ENCODE measurements at places on chromosomes 12 and 14.

DNA sequence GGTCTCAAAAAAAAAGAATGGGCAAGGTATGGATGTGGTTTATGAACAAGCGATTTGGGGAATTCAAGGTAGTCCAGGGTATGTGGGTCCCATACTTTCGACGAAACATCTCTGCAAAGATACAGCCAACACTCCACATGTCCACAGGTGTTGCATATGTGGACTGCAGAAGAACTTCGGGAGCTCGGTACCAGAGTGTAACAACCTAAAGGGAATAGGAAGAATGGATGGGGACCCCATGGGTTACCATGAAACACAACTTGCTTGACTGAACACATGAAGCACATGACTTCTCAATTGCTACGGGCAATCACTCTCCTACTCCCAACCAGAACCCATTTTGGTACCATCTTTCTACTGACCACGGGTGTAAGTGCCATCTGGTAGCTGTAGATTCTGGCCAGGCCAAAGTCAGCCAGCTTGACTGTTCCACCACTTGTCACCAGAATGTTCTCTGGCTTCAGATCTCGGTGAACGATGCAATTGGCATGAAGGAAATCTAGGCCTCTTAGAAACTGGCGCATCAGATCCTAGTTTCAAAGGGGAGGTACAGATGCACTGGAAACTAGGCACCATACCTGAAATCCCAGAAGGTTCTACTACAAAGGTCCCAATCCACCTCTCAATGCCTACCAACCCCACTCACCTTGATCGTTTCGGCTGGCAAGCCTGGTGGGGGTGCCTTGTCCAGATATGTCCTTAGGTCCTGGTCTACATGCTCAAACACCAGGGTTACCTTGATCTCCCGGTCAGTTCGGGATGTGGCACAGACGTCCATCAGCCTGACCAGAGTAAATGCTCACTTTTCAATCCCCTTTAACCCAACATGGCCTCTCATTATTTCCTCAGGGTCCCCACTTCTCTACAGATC is 1.3 kb downstream of the CDK4 start:
- DNase-seq: no peak

- no peak for DNase-seq
Observed at GRCh38 chr12:45828402-45828801, 98.9 kb downstream of the ARID2 start.

DNA sequence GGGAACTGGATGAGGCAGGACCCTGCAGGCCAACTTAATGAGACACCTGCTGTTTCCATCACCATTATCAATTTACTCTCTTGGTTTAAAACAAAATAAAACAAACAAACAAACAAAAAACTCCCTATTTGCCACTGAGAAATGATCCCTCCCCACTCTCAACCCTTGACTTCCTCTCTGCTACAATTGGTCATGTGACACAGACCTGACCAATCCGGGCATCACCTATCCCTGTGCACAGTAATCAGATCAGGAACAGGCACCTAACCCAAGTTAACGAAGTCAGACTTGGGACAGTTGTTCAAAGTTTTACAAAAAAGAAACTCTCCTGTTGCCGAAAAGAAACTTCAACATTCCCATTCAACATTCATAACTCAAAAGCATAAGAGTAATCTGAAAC is 58.4 kb downstream of the NELL2 start:
- DNase-seq: no peak

GRCh38 chr12:19209661-19210060 is 80.1 kb downstream of the PLEKHA5 start:
- no peak for DNase-seq

- DNase-seq: no peak
Observed at GRCh38 chr12:71242511-71242910, 84.7 kb upstream of the TSPAN8 start.

GRCh38 chr14:65302571-65303189 is 109.8 kb upstream of the FUT8 start:
- DNase-seq: peak; percentile 83

- peak; percentile 49 for DNase-seq
Observed at GRCh38 chr12:124347805-124348658, 53.1 kb downstream of the RFLNA start.

- DNase-seq: no peak
Observed at GRCh38 chr12:116427200-116427930, 131.8 kb upstream of the MAP1LC3B2 start.

- DNase-seq: peak; percentile 21
Observed at GRCh38 chr12:116881325-116881876, at the start of gene HRK. TSS of gene HRK (minus strand) at chr12:116881441. CDS start at chr12:116881307, 134 bp downstream.

- DNase-seq: no peak
Observed at GRCh38 chr12:85017133-85017532, 18.9 kb downstream of the TSPAN19 start.

- DNase-seq: no peak
Observed at GRCh38 chr12:92437452-92437851, 265.3 kb upstream of the PLEKHG7 start.

GRCh38 chr12:13784504-13784903 is 196.9 kb downstream of the GRIN2B start:
- no peak for DNase-seq

- DNase-seq: no peak
Observed at GRCh38 chr12:27651201-27651600, 45.0 kb upstream of the REP15 start.

- DNase-seq: no peak
Observed at GRCh38 chr14:32941668-32942065, 3.0 kb downstream of the NPAS3 start.

DNA sequence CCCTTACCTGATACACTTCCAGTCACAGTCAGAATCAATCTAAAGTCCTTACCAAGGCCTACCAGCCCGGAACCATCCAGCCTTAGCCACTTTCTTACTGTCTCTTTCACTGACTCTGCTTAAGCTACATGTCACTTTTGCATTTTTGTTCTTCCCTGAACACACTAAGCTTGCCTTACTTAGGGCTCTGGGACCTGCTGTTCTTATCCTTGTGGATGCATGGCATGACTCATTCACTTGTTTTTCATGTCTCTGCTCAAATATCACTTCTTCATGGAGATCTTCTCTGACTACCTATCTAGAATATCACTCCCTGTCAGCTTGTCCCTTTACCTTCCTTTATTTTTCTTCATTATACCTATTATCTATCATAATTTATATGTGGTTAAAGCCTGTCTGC is 65.6 kb upstream of the ZDHHC17 start:
- no peak for DNase-seq

- DNase-seq: no peak
Observed at GRCh38 chr14:96114002-96114401, 74.8 kb downstream of the C14orf132 start.

GRCh38 chr12:95693689-95694088 is 96.9 kb downstream of the NTN4 start:
- no peak for DNase-seq

GRCh38 chr14:97477353-97477752 is 680.2 kb downstream of the VRK1 start:
- no peak for DNase-seq

DNA sequence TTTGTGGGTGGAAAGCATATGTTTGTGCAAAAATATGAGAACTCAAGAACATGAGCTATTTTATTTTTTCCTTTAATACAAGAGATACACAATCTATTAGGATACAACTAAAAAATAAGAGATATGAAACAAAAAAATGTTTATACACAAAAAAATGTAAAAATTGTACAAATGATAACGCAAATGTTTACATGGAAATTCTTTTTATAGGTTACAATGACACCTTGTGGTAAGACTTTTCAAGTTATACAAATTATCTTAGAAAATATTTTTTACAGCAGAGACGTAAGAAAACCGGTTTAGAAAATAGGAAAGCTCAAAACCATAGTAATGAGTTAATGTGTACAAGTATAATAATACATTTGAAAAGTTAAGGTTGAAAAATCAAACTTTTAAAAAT is 25.5 kb downstream of the CEP83 start:
- DNase-seq: no peak

DNA sequence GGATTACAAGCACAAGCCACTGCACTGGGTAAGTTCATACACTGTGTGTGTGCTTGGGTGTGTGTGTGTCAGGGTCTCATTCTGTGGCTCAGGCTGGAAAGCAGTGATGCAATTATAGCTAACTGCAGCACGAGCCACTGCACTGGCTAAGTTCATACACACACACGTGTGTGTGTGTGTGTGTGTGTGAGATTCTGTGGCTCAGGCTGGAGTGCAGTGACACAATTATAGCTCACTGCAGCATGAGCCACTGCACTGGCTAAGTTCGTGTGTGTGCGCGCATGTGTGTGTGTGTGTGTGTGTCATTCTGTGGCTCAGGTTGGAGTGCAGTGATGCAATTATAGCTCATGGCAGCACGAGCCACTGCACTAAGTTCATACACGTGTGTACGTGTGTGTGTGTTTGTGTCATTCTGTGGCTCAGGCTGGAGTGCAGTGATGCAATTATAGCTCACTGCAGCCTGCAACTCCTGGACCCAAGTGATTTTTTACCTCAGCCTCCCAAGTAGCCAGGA is 85.4 kb downstream of the HECTD1 start:
- peak; percentile 19 for DNase-seq

All from activated CD4-positive, alpha-beta T cell treated with anti-CD3 and anti-CD28 coated beads for 36 hours (primary cell).